ENCODE measurements at places on chromosomes 6 and 20.
A peak's percentile ranks its signal among the peaks of the same experiment; 100 is the strongest.

- no peak for DNase-seq
These were observed 175.7 kb downstream of the DLL1 start for GRCh38 chr6:170114956-170115855.

DNA sequence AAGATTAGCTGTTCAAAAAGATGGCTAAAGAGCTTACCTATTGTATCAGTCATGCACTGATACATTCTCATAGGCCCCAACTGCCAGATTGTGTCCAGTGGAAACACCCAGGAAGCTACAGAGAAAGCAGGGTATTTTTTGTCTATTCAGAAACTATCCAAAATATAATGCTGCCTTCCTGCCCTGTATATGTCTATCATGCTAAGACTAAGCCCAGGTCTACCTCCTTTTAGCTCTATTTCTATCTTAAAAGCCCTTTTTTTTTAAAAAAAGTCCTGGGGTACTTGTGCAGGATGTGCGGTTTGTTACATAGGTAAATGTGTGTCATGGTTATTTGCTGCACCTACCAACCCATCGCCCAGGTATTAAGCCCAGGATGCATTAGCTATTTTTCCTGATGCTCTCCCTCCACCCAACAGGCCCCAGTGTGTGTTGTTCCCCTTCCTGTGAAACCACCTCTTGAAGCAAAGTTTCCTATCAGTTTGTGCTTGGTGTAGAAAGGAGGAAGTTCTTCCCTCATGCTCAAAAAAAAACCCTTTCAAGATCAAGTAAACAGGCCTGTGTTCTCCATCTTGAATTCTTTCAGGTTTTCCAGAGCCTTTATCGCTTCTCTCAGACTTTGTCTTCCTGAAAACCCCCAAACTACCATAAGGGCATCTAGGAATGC is 514 bp downstream of the DEFB129 start:
- DNase-seq: no peak

- no peak for DNase-seq
These were observed 208.5 kb upstream of the PDE10A start for GRCh38 chr6:165871571-165871970.

GRCh38 chr6:39181333-39181732 is 47.9 kb downstream of the KCNK5 start:
- DNase-seq: no peak

GRCh38 chr6:75498862-75499261 is 5.3 kb upstream of the FILIP1 start:
- DNase-seq: no peak

- DNase-seq: no peak
These were observed 182.7 kb upstream of the AKAP12 start for GRCh38 chr6:151057061-151057460.

DNA sequence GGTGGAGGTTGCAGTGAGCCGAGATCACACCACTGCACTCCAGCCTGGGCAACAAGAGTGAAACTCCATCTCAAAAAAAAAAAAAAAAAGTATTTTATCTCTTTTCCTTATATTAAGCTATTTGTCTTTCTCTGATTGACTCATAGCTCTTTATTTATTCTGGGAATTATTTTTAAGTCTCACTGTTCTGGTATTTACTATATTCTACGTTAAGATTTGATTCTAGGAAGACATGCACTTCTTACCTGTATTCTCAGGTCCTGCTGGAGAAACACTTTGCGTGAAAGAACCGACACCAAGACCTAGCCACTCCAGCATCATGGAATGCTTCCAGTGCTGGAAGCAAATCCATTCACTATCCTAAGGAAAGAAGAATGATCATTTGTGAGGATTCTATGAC is 17.6 kb downstream of the ZNFX1 start:
- DNase-seq: no peak

- DNase-seq: no peak
These were observed 19.4 kb upstream of the TUBB2A start for GRCh38 chr6:3176562-3177355.

- no peak for DNase-seq
These were observed 16.8 kb upstream of the CCN5 start for GRCh38 chr20:44698351-44698750.

GRCh38 chr6:36226438-36227047 is 30.0 kb downstream of the BRPF3 start:
- DNase-seq: no peak

DNA sequence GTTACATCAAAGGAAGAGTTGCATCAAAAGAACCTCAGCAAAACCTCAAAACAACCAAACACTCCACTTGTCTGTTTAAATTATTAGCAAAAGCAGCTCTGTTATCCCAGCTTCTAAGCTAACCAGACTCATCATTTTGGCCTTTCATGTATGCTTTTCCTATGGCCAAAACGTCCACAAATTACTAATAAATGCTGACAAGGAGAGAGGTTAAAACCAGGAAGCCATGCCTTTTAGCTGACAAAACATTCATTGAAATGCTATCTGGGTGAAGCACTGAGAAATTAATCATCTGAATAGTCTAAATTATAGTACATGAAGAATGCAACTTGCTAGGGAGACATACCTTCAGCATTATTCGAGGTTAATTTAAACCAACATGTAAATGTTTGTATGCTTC is 80.6 kb downstream of the LAMA2 start:
- no peak for DNase-seq

- no peak for DNase-seq
These were observed 78.2 kb downstream of the UBE3D start for GRCh38 chr6:82987416-82987815.

DNA sequence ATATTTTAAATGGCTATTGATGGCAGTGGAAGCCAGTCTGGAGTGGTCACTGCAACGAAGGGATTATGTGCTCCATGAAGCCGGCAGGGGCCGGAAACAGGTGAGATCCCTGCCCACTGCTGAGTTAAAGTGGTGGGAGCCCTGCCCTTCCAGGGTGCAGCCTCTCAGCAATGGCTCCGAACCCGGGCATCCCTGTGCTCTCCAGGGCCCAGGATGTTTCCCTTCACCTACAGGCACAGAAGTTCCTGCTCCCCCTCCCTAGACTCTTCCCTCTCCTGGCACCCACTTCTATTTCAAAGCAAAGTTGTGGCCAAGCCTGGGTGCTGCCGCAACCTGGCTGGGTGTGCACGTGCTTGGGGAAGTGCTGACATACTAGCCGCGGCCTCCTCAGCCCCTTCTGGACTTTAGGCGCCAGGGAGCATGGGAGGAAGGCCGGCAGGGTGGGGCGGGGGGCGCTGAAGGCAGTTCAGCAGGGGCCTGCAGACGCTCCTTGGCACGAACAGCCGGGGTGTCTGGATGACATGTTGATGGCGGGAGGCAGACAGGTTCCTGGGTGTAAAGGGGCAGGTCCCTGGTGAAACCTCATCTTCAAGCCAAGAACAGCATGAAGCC is 452.3 kb downstream of the HTR1B start:
- DNase-seq: no peak

DNA sequence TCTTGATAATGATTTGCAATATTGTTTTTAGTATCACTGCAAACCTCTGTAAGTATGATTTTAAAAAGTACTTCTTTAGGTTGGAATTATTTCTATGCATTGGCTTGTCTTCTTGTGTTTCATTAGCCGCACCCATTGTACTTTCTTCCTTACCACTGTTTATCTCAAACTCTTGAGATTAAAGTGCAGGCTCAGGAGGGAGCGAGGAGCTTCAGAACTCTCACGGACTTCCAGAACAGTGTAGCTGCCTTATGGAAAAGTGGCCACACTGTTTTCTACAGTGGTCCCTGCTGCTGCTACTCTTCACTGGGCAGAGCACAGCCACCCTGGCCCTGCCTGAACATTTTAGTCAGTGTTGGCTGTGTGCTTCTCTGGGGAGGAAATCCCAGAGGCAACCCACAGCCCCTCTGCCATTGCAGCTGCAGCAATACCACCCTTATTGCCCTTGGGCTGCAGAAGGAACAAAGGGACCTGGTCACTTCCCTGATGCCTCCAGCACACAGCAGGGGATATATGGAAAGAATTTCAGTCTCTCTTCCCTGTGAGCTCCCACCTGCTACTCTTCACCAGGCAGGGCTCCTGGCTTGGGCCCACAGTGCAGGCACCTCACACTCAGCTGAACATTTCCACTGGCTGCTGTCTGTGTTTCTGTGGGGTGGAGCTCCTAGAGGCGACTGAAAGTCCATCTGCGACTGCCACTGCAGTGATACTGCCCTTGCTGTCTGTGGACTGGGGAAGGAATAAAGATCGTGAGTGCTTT is 91.7 kb upstream of the MAP3K4 start:
- DNase-seq: no peak

- no peak for DNase-seq
These were observed 17.9 kb downstream of the FASTKD5 start for GRCh38 chr20:3141757-3142156.

DNA sequence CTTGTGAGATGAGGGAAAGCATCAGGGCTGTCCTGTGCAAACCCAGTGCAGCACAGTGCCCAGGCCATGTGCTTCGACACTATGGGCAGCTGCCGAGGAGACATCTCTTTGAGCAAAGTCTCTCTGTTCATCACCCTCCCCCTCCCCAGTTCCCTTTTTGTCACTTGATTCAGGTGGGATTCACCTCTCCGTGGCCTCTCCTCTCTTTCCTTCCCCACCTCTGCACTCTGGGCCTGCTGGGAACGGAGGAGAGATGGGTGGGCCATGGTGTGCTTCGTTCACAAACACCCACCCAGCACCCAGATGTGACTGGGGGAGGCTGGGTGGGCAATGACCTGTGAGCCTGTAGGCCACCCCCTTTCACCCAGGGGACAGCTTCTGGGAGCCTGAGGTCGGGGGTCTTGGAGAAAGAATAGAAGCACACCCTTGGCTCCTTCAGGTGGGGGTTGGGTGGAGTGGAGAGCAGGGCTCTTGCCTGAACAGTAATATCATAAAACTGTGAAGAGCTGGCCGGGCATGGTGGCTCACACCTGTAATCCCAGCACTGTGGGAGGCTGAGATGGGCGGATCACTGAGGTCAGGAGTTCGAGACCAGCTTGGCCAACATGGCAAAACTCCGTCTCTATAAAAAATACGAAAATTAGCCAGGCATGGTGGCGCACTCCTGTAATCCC is 33.5 kb upstream of the DLGAP4 start:
- DNase-seq: no peak

DNA sequence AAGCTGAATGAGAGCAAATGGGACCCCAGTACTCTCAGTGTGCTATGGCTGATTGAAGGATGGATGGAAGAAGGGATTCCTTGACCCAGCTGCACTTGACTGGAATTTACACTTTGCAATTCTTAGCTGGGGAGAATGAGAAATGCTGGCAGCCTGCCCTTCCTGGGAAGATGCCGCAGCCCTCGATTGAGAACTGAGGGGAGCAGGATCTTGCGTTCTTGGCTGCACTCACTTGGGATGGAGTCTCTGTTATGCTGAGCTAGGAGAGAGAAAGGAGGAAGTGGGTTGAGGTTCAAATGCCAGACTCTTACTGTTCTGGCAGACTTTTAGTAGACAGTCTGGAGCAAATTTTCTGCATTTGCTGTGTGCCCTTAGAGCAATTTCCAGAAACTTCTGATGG is 221.2 kb downstream of the FNDC1 start:
- DNase-seq: no peak

DNA sequence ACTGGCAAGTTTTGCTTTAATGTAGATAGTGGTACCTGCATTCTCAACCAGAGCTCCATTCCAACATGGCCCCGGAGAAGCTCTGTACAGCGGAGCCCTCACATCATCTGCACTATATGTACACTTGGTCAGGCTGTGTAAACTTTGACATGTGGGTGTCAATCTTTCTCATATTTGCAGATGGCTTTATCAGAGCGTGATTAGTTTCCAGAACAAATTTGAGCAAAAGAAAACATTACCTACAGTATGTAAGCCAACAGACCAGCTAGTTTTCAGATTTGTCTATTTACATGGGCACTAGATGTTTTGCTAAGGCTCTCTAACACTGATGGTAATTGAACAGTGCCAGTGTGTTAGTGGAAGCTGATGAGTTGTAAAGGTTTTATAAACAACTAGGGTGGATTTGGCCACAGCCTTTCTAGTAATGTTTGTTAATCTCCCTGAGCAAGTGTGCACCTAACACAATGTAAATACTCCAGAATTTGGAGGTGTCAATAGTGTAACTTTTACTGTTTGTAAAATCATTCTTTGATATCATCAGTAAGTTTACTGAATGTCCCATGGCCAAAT is 131.8 kb downstream of the FOXA2 start:
- no peak for DNase-seq

DNA sequence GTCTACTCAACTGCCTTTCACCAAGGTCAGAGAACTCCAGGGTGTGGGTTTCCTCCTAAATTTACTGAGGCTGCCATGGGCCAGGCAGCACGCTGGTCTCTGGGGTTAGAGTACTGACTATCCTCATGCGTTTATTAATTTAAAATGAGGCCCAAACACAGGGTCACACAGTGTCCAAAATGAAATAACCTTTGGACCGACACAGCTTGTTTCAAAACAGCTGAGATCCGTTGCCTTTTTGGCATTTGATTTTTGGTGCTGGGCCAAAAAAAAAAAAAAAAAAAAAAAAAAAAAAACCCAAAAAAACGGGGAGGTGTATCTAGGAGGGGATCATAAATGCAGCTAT is 14.6 kb upstream of the TOX2 start:
- no peak for DNase-seq

GRCh38 chr6:151290877-151291721 is 51.3 kb downstream of the AKAP12 start:
- DNase-seq: peak; percentile 25

DNA sequence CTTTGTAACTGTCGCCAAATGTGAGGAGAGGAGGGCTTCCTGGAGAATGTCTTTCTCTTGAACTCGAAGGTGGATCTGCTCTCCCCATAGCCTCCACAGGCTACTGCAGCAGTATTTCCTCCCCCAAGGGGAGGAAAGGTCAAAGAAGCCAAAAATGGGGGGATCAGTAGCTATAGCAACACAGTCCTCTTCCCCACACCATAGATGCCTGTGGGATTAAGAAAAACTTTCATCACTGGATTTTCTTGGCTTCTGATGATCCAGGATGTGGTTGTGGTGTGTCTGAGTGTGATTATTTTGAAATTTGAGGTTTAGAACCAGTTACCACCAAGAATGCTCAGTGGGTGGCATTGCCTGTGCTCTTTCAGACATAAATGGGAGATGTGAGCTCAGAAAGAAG is 140.1 kb upstream of the SPACA1 start:
- DNase-seq: no peak

DNA sequence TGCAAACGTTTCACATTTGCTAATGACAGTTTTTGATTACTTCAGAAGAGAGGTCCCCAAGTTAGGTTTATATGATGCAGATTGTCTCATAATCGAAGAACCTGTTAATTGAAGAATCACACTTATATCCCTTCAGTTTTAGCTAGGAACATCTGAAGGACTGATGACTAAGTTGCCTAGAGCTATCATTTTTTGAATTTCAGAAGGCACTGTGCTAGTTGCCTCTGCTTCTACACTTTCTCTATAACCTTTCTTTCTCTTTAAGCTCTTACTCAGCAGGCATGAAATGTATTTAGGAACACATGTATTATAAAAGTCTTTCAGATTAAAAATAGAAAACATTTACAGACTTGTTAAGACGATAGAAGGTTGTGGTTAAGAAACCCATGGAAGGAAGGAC is 14.4 kb upstream of the GJE1 start:
- no peak for DNase-seq

- DNase-seq: no peak
These were observed 163.3 kb downstream of the DST start for GRCh38 chr6:56479381-56479780.

GRCh38 chr6:161901740-161902426 is 628.0 kb upstream of the AGPAT4 start:
- no peak for DNase-seq

All from iPS-NIHi11 (cell line).